Activated T-cell treated with anti-CD3 and anti-CD28 coated beads for 48 hours (primary cell): ENCODE measurements at places on chromosomes 11 and 22.

- DNase-seq = no peak
These were observed 84.7 kb downstream of the TTC28 start for GRCh38 chr22:28594797-28595462.

- DNase-seq = peak; percentile 39
These were observed 698 bp downstream of the PAK1 start for GRCh38 chr11:77472991-77473800.

DNA sequence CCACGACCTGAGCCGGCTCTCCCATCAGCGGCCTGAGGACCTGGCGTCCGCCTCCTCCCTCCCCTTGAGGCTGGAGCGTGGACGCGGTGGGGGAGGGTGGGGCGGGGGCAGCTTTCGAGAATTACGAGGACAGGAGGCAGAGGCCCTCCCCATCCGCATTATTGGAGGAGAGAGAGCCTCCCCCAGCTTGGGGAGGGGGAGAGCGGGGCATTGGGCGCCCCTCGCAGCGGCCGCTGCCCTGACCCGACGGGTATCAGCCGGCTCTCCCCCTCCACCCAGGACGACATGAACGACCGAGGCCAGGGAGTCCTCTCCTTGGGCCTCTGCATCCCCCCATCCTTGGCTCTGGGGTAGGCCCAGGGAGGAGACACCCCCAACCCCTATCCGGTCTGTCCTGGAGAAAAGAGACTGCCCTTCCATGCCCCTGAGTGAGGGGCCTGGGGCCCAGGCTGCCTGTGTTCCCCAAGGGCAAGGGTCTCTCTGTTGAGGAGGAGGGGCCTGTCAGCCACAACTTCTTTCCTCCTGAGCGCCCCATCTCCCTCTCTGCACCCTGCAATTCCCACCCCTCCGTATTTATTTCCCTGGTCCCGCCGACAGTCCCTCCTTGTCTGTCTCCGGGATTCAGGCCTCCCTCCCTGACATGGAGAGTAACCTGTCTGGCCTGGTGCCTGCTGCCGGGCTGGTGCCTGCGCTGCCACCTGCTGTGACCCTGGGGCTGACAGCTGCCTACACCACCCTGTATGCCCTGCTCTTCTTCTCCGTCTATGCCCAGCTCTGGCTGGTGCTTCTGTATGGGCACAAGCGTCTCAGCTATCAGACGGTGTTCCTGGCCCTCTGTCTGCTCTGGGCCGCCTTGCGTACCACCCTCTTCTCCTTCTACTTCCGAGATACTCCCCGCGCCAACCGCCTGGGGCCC, 495 bp downstream of the GPR137 start:
- DNase-seq = no peak

- no peak for DNase-seq
These were observed 11.0 kb downstream of the SLC29A2 start for GRCh38 chr11:66360406-66361073.

DNA sequence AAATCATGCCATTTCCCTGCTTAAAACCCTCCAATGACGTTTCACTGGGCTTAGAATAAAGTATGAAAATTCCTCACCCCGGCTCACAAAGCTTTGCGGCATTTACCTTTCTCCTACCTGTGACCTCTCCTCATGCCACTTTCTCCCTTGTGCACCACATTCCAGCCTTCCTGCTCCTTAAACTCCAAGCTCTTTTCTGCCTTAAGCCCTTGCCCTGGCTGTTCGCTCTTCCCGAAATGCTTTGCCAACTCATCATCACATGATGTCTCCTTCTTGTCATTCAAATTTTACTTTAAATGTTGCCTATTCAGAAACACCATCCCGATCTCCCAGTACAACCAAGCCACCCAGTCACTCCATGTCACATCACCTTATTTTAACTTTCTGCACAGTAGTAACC, 2.0 kb downstream of the PLEKHA7 start:
- DNase-seq = no peak

DNA sequence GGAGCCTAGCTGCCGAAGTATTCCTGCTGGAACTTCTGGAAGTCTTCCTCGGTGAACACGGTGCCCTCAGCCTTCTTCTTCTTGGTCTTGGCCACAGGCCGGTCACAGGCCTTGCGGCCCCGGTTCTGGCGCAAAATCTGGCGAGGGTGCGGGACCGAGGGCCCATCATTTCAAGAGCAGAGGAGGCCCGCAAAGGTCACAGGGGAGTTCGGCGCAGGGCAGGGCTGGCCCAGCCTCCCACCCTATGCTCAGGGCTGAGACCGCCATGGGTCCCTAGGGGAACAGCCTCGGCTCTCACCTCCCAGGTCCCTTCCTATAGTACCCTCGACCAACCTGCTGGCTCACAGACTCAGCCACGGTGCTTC, 3.1 kb downstream of the RPS19BP1 start:
- no peak for DNase-seq

GRCh38 chr11:12841946-12842630, 167.0 kb upstream of the RASSF10 start:
- no peak for DNase-seq

DNA sequence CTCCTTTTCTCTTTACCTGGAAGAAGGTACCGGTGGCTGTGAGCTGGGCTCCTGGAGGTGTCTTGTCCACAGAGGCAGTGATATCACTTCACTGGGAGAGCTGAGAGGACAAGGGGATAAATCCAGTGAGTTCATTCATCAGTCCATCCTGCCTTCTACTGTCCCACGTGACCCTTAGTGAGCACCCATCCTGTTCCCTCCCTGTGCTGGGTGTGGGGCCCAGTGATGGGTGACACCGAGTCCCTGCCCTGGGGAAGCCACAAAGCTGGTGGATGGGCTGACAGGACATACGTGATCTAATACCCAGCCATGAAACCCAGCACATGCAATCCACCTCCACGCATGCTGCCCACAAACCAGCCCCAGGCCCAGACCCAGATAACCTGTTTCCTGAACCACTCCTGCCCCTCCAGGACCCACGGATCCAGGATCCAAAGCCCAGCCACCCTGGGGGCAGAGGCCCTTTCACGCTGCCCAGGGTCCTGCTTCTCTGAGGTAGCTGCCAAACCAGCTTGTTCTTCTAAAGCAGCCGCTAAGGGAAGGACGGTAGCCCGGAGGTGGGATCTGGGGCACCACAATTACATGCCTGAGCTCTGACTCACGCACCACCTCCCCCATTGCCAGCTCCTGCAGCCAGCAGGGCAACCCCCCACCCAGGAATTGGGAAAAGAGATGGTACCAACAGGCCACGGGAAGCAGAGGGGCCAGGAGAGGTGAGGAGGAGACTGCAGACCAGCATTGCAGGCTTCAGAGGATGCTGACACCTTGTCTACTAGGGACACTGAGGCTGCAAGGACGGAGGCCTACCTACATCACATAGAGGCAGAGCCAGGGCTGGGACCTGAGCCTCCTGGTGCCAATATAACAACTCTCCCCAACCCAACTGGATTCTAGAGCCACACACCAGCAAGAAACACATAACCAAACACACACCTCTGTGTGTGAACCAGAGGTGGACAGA, 35.2 kb downstream of the GDPD5 start:
- no peak for DNase-seq

- DNase-seq = no peak
These were observed 630.4 kb downstream of the OPCML start for GRCh38 chr11:132901638-132902471.

DNA sequence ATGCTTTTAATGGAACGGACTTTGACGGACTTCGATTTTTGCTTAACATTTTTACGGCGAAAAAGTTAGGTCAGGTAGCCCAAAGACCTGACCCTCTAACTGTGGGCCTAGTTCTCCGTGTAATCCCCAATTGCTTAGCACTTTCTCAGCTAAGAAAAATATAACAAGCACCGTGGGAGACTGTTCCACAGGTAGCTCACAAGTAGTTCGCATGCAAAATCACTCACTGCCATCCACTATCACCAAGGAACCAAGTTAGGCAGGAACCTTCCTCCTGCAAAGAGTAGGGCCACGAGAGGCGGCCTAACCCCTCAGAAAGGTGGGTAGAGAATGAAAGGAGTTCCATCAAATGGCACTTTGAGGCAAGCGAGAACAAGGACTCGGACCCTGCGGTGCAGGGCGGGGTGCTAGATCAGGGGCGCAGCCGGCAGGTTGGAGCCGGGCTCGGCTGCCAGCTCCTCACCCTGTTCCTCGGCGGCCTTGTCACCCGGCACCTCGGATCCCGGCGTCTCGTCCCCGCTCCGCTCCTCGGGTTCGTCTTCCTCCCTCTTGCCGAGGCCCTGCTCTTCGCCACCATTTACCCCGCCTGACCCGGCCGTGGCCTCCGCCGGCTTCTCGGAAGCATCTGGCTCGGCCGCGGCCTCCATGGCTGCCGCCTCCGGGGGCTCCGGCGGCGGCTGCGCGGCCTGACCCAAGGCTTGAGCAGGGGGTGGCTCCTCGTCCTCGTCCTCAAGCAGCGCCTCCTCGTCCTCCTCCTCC, 922 bp downstream of the HNRNPUL2 start:
- DNase-seq = peak; percentile 12

GRCh38 chr11:111417011-111417765, 38.1 kb upstream of the POU2AF1 start:
- DNase-seq = no peak

DNA sequence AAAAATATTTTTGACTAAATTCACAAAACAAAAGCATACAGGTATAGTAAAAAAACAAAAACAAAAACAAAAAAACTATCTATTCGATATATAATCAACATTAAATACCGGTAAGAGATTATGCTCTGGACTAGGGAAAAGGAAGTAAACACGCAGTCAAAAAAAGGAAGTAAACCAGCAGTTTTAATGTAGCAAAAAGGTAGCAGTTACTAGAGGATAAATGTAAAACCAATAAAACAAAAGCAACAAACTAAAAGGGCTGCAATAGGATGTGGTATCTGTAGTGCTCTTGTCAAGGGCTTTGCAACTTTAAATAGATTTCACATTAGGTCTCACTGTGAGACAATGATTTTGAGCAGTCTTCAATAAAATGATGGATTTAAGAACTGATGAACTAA, 2.4 kb downstream of the TRIM22 start:
- no peak for DNase-seq

DNA sequence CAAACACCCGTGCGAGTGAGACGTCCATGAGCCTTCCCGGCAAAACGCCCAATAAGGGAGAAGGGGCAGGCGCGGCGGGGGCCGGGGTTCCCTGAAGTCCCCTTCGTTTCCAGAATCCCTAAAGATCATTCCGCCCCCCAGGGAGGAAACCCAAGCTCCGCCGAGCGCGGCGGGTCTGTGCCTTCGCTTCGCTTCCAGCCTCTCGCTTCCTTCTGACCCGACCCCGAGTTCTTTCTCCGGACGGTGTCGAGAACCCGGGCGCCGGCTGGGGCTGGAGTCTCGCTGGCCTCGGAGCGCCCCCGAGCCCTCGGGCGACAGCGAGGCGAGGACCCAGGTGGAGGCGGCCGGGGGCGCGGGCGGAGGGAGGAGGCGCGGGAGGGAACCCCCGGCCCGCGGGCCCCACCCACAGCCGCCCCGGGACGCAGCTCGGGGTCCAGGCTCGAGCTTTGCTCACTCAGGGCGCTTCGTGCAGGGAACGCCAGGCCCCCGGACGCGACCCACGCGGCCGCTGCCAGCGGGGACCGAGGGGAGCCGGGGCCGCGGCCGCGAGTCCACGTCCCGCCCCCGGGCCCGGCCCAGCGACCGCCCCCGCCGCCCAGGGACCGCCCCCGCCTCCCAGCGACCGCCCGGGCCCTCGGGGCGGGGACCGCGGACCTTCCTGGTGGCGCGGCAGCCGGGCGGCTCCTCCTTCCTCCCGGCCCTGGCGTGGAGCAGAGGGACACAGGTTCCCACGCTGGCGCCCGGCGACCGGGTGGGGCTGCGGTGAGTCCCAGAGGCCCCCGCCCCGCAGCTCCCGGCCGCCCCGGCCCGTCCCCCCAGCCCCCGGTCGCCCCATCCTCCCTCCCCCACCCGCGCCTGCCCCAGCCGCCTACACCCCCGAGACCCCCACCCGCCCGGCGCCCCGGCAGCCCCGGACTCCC, at the start of gene PGGHG:
Gene PGGHG (plus strand): TSS at position 649 of the 920 bp plus-strand sequence. CDS start 691 bp downstream, outside the sequence.
- no peak for DNase-seq

GRCh38 chr22:47407461-47408025, 645.1 kb downstream of the TBC1D22A start:
- no peak for DNase-seq

- DNase-seq = peak; percentile 19
These were observed 2.2 kb upstream of the VPS11 start for GRCh38 chr11:119065369-119065768.

DNA sequence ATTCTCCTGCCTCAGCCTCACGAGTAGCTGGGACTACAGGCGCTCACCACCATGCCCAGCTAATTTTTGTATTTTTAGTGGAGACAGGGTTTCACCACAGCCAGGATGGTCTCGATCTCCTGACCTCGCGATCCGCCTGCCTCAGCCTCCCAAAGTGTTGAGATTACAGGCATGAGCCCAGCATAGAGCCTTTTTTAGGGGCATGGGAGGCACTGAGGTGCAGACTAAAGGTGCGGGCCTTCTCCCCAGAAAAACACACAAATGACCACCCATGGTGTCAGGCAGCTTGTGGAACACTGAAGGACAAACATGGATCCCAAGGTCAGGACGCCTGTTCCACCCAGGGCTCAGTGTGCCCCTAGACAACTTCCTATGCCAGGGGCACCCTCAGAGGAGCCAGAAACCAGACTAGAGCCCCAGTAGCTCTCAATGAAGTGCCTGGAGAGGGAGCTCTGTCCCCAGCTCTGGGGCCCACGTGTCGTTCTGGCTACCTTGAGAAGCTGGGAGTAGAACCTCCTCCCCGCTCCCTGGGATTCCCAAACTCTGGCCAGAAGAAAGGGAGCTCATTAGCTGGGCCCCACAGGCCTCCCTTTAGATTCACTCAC, 21.2 kb upstream of the CD5 start:
- DNase-seq = no peak

- no peak for DNase-seq
These were observed 4.8 kb upstream of the SUN2 start for GRCh38 chr22:38760477-38761201.

- DNase-seq = no peak
These were observed 149.3 kb downstream of the RBFOX2 start for GRCh38 chr22:35879351-35879750.

GRCh38 chr11:29809121-29809520, 207.7 kb downstream of the KCNA4 start:
- no peak for DNase-seq

DNA sequence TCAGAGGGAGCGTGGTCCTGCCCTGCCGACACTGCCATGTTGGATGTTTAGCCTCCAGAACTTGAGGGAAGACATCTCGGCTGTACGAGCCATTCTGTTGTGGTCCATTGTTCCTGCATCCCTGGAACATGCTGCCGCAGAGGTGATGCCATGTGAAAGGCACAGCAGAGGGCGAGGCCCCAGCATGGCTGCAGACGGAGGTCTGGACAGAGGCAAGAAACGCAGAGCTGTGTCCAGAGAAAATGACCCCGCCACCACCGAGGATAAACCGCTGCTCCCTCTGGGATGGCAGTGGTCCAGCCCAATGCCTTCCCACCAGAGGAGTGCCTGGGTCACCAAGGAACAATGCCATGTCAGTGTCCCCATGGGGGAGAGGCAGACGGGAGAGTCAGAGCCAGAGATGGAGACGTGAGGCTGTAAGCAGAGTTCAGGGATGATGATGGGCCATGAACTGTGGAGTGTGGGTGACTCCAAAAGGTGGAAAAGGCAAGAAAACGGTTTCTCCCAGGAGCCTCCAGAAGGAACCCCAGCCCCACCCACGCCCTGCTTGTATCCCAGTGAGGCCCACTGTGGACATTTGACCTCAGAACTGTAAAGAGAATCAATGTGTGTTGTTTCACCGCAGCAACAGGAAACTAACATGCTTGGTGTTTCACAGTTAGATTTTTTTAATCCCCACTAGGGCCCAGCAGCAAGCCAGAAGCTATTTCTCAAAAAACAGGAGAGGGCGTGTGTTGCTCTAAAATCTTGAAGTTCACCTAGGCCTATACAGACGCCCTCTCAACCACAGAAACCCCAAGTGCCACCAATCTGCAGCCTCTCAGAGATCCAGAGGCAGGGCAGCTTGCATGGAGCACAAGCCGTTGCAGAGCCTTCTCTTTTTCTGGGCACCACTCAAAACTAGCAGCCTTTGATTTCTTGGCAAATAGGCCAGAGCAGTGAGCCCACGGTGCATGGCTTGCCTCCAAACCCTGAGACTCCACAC, 1422.9 kb downstream of the TBC1D22A start:
- DNase-seq = no peak
